Activated CD4-positive, alpha-beta T cell treated with anti-CD3 and anti-CD28 coated beads, Interleukin-2, amount 50 U/mL, for 16 hours (primary cell): ENCODE measurements at places on chromosomes 1 and 21.

DNA sequence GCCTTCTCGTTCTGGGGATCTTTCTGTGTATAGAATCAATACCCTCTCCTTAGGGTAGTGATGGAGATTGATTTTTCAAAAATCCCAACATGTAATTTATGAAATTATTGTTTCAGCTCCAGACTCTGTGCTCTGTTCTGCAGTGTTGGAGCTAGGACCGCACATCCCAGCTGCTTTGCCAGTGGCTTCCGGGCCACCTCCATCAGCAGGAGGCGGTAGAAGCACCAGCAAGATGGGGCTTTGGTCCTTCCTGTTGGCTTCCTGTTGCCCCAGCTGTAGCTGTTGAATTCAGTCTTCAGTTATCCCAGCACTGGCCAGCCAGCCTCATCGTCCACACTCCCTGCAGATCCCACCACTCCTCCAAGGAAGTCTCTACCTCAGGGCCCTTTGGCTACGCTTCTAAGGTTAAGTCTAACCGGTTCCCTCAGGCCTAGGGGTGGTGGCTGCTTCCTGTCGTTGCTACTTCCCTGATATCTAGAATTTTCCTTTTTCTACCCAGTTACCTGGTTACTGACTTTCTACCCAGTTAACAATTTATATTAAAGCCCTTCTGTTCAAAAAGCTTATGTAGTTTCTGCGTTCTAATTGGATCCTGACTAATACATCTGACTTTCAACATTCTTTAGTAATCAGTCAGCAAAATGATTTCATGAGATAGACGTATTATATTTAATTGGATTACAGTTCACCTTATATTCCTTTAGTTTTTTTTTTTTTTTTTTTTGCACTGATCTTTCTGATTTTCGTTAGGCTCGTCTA is 24.6 kb downstream of the GALNT2 start:
- no peak for DNase-seq

- DNase-seq: no peak
Observed at GRCh38 chr1:159765806-159766205, 15.0 kb upstream of the DUSP23 start.

GRCh38 chr1:30611741-30612309 is 111.6 kb downstream of the MATN1 start:
- DNase-seq: no peak

GRCh38 chr1:22877980-22878379 is 94.7 kb downstream of the LACTBL1 start:
- DNase-seq: no peak

- DNase-seq: no peak
Observed at GRCh38 chr1:38772026-38772425, 87.5 kb downstream of the RRAGC start.

- DNase-seq: peak; percentile 3
Observed at GRCh38 chr1:242651817-242652216, 127.3 kb upstream of the PLD5 start.

DNA sequence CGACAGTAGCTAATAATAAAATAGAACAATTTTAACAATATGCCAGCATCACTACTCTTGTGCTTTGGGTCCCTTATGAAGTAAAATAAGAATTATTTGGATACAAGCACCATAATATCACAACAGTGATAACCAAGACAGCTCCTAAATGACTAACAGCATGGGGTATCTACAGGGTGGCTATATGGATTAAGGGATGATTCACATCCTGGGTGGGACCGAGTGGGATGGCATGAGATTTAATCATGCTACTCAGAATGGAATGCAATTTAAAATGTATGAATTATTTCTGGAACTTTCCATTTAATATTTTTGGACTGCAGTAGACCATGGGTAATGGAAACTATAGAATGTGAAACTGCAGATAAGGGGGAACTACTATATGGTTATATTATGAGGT is 28.1 kb upstream of the B3GALNT2 start:
- no peak for DNase-seq

DNA sequence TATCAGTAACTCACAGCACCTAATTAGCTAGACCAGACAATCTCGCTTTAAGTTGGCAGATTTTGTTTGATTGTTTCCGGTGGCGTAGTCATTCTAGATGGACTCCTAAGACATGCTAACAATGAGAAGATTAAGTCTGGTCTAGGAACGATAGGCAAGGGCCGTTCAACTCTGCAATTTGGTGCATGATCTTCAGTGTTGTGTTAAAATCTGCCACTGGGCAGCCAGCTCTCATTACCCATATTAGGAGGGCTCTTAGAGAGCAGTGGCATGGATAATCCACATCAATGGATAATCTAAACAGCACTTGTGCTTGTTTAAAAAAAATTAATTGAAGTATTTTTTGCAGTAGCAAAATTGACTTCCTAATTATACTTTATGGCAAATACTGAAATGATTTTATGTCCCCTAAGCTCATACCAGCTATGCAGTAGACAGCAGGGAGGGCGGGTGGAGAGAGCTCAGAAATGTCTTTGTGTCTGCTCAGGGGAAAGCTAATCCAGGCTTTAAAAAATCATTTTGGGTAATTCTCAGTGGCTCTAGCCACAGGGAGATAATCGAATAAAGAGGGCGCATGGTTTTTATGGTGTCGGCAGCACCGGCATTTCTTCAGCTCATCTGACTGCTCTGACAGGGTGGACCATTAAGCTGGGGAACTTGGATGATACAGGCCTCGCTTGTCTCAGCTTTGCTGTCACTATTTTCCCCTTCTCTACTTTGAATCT is 48.5 kb upstream of the IKBKE start:
- no peak for DNase-seq

DNA sequence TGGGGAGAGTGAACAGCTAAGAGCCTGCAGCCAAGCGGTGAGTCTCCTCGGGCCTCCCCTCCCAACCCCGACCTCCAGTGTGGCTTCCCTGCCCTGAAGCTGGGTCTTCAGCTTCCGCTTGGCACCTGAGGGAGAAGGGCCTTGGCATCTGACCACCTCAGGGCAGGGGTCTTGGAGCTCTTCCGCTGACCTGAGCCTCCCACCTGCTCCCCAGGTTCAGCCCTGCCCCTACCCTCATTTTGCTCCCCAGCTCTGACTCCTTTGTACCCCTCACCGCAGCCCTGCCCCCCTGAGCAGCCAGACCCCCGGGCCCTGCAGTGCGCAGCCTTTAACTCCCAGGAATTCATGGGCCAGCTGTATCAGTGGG is 4.9 kb downstream of the ADAMTSL4 start:
- no peak for DNase-seq

DNA sequence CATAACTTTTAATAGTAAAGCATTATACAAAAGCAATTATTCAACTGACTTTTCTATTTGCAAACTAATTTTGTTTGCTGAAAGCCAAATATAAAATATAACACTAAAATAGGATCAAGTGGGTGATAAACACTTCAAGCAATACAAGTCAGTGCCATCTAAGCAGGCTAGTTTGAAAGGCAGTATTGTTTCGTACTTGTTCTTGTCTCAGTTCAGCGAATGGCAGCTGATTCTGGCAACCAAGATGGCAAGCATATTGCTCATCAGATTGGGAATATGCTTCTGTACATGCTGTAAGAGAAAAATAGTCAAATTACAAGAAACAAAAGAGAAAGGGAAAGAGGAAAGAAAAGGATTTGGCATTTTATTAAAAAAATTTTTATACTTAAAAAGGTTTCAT is 7.5 kb downstream of the TMEM59 start:
- DNase-seq: no peak

DNA sequence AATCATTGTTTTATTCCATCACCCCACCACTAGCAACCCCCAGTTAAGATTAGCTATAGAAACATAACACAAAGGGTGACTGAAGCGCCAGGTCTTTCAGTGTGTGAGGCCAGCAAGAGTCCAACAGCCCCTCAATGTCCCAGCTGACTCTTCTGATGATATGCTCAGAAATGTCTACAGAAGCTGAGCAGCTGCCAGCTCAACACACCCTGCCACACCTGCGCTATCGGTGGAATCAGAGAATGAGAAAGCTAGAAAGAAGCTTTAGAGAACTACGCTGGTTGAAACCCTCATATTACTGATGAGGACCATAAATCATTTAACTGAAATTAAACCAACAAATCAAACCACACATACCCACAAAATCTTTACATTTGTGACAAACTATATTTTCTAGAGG is 116.2 kb downstream of the SLC45A1 start:
- DNase-seq: no peak

DNA sequence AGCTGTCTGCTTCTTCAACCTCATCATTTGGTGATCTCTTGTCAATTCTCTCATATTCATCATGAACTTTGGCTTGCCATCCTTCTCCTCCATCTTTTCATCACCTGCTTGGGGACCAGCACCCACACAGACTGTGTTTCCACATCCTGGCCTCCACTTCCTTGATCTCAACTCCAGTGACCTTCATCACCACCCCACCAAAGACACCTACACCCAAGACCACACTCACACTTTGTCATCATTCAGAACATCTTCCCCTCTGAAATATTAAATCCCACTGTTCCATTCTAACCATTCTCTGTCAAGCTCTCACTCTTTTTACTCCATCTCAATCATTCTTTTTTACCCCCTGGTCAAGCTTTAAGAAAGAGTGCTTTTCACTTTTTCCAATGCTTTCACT is 115.5 kb upstream of the VAV3 start:
- DNase-seq: peak; percentile 30

GRCh38 chr1:81894867-81895266 is 94.1 kb downstream of the ADGRL2 start:
- DNase-seq: no peak

- DNase-seq: no peak
Observed at GRCh38 chr1:53643041-53643880, 95.7 kb downstream of the GLIS1 start.

- no peak for DNase-seq
Observed at GRCh38 chr21:36190736-36191135, 34.1 kb downstream of the DOP1B start.

DNA sequence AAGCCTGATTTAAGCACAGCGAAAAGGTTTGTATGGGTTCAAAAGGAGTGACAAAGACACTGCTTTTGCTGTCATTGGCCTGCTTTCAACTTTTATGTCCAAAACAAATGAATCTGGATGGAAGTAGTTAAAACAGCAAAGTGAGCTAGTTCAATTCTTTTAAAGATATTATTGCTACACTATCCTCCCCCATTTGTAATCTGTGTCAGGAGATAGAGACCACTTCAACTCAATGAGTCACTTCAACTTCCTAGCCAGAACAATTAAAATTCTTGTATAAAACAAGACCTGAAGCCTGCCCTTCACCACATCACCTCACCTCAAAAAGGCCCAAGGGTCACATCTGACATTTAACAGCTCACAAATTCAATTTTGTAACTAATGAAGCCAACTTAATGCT is 364.1 kb upstream of the LYPLAL1 start:
- no peak for DNase-seq

DNA sequence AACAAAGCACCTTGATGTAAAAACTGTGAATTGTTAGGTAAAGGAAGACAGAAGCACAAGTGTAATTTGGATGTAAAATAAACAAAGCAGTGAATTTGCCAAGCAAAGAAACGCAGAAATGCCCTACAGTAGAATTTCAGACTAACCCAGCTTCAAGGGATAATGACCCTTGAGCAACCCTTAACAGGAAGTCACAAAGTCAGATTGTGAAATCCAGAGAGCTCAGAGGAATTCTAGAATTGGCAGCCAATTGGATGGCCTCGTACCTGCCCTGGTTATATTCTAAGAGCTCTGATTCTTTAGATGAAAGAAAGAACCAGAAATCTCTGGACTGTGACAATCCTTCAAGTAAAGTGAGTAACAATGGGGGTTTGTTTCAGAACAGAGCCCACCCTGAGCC is 152.7 kb upstream of the CHRM3 start:
- no peak for DNase-seq

- peak; percentile 18 for DNase-seq
Observed at GRCh38 chr1:219659684-219660083, 46.8 kb upstream of the ZC3H11B start.

DNA sequence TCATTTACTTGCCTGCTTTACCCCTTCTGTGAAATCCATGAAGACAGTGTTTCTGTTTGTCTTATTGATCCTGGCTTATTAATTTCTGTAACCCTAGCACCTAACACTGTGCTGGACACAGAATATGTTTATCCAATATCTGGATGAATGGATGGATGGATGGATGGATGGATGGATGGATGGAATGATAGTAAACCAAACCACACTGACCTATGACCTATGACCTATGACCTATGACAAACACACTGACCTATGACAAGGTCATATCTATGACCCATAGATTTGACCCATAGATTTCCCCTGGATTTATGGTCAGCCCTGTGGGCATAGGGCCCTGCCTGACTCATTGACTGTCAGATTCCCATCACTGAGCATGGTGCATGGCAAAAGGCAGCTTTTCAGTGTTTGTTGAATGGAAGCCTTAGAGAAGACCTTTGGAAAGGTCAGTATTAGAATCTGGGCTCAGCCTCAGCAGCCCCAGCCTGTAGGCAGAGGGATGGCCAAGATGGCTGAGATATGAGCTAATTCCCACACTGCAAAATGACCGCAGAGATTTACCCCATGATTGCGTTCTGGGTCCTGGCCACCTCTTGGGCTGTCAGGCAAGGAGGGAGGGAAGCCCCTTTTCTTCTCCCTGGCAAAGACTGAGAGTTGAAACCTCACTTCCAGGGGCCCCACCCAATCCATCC is 24.6 kb downstream of the IGSF21 start:
- no peak for DNase-seq
